ENCODE measurements at places on chromosomes 11 and 22.

DNA sequence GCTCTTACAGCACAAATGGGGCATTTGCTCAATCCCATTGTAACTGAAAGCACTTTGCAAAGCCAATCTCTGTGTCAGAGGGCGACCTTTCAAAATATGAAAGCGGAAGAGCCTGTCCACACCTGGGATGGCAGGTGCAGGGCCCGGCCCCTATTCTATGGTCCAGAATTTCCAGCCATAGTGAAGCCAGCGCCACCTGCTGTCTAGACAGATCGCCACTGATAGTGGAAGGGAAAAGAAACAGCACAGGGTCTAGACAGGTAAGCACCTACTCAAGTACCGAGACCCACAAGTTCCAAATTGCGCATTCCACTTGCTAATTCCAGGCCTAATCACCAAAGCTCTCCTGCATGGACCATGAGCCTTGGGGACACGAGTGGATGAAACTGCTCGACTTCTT lies 141.4 kb downstream of the NTM start:
- DNase-seq: no peak

DNA sequence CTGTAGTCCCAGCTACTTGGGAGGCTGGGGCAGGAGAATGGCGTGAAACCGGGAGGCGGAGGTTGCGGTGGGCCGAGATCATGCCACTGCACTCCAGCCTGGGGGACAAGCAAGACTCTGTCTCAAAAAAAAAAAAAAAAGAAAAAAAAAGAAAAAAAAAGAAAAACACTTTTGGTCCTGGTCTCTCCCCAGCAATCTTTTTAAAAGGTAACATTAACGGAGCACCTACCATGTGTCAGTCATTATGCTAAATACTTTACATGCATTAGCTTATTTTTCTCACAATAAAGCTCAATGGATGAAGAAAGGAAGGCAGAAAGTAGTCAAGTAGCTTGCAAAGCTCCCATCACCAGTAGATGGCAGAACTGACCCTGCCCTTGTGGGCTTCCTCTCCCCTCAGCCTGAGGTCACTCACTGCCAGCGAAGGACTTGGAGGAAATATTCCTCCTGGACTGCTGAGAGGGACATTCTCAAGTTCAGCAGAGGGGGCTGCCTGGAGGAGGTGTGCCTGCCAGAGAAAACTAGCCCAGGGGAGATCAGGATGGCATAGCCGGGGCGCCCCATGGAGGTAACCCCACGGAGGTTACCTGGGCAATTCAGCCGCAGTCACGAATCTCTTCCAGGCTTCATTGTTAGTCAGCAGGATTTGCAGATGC lies 15.5 kb downstream of the APOL3 start:
- peak; percentile 68 for DNase-seq

- DNase-seq: no peak
Measured at GRCh38 chr11:120622189-120622875, 110.8 kb downstream of the GRIK4 start.

DNA sequence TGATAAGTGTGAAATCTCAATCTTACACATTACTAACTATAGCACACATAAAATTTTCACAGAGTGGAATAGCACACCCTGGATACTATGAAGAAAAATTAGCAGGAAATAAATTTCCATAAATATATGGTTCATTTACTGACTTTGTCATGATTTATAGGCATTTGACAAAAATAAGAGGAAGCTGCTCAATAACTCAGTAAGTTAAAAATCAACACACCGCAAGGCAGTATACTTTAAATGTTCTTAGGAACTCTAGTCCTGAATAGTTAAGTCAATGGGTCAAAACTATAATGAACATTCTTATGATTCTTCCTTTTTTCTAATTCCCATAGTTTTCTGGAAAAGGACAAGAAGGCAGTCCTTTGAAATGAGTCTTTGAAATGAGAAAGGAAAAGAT lies 1557.8 kb upstream of the RAG2 start:
- DNase-seq: no peak
